ENCODE measurements at places on chromosomes 7 and 10. TPM values are rescaled to one million over a fixed set of nuclear protein-coding genes. Genes with fewer than 3 reads are reported as not detected.

Gene KAZALD1
- total RNA-seq, result 4.0 TPM

- DNase-seq, result no peak
Observed at GRCh38 chr7:71486856-71487628, 355.1 kb downstream of the GALNT17 start.

Gene VPS37D
- 4.2 TPM for total RNA-seq

Gene HECTD2
- total RNA-seq, result 33.4 TPM

Gene SRRM3
- total RNA-seq, result 0.22 TPM

DNA sequence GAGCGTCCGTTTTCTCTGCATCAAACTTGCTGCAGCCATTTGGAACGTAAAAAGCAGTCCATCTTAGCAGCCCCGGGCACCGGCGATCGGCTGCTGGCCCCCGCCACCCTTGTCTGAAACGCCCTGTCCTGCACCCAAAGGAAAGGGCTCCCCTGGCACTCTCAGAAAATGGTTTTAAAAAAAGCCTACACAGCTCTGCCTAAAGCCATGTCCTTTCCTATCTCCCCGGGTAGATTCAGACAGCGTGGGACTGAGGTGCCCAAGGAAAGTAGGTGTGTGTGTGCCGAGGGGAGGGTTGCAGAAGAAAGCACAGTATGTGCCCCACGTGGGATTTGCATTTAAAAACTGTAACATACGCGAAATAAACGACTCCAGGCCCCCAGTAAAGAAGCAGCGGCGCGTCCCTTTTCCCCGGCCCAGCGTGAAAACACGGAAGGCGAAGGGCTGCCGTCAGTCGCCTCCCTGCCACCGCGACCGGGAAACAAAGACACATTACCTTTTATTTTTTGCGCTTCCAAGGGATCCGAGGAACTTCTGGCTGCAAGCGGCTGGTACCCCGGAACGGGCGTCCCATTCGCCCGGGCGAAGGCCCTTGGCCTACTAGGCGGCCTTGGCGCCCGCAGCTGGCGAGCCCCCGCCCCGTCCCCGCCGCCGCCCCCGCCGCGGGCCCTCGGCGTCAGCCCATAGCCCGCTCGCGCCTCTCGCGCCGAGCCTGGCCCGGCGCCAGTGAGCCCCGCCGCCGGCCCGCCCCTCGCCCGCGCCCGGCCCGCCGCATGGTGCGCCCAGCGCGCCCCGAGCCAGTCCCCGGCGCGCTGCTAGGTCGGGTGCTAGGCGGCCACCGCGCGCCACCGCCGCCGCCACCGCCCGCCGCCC lies 304.6 kb downstream of the PRPF18 start:
- DNase-seq, result no peak

Gene ASB10
- total RNA-seq, result not detected

DNA sequence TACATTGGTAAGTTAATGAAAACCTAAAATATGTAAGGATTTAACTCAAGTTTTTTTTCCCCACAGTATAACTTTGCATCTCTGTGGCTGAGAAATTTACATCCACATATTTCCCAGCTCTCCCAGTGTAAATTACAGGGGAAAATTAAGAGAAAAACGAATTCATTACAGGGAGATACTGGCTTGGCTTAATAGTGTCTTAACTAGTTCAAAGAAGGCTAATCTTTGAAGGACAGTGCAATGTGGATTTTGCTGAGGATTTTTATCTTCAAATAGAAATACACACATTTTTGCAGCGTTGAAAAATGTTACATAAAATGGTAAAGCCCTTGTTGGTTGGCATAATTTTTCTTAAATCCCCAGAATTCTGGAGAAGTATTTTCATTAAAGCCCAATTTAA lies 1.5 kb downstream of the CBX3 start:
- no peak for DNase-seq

- DNase-seq, result no peak
Observed at GRCh38 chr10:32376771-32377170, 29.8 kb upstream of the EPC1 start.

Gene VSTM2A
- not detected for total RNA-seq

Gene MYOF
- 56.6 TPM for total RNA-seq

DNA sequence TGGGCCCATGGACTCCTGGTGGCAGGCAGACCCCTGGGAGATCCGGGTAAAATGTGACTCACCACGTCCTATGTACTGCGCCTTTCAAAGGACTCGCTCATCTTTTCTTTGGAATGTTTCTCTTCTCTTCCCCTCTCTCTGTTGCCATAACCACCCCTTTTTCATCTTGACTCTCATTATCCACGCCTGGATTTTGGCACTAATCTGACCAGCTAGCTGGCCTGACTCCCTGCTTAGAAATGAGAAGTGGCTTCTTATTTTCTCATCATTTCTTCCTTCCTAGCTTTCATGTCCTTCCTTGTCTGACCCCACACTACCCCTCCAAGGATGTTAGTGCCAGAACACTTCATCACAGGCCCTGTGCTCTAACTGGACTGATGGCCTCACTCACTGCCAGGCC lies 98.0 kb upstream of the FAM171A1 start:
- no peak for DNase-seq

DNA sequence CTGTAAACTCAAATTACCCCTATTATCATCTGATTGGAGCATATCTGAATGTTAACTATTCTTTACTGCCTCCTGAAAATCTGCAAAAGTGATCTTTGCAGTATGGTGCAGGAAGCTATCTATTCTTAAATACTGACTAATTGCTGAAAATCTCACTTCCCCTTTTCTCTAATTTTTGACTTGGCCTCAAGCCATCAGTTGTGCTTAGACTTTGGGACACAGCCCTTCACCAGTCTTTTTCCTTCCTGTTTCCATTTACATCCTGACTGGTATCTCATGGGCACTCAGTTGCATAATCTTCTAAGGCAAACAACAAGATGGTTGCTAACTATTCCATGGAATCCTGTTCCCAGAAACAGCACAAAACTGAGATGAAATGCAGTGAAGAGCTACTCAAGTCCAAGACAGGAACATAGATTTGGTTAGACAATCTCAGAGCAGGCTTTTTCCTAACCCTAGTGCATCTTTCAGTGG lies 228.5 kb downstream of the SORCS1 start:
- DNase-seq, result peak; percentile 37

Gene NOS3
- total RNA-seq, result 38.1 TPM

Gene DDX21
- total RNA-seq, result 40.8 TPM

Gene FBXL13
- 0.20 TPM for total RNA-seq

- no peak for DNase-seq
Observed at GRCh38 chr7:6262221-6262620, 10.2 kb downstream of the CYTH3 start.

DNA sequence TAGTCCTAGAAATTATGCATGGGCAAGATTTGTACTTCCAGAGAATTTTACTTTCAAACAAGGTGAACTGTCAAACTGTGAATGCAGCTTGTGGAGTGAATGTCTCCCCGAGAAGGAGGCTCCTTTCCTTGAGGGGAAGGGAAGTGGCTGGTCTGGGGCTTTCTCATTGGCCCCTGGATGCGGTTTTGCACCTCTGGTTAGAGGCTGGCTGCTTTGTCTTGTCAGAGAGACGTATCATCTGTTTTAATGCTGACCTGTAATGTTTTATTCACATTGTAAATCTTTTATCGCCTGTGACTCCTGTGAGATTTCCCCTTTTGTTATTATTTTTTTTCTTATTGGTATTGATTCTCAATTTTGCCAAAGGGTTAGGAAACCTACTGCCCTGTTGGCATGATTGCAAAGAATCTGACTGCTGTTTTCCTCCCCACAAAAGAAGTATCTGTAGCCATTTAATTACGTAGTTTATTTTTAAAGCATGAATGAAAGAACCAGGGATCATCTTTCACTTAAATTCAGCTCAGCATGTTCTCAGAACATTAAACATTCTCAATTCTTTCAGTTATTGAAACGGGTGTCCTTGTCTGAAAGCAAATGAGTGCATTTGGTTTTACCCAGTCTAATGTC lies 238.3 kb upstream of the NFE2L3 start:
- DNase-seq, result no peak

DNA sequence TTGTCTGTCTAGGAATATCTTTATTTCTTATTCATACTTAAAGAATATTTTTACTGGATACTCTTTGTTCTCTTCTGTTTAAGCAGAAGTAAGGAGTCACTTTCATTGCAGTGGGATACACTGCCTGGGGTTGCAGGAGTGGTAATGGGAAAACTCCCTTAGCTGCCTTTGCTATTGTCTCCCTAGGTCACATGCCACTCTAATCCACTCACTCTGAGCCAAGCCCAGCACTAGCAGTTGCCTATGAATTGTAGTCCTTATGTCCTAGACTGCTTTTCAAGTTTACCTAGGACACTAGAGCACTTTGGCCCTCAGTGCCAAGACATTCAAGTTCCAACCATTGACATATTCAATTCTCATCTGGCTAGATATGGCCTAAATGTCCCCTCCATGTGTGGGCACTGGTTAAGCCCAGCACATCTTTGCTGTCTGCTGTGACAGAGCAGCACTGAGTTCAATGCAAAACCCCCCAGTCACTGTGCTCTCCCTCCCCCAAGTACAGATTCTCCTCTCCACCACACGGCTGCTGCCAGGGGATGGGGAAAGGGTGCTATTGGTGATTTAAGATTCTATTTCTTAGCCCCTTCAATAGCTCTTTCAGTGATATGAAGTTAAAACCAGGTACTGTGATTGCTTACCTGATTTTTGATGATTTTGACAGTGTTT lies 991.7 kb upstream of the KCND2 start:
- no peak for DNase-seq

Gene VGF
- total RNA-seq, result 1.0 TPM

- DNase-seq, result no peak
Observed at GRCh38 chr7:128770233-128770632, 5.4 kb downstream of the OPN1SW start.

- DNase-seq, result no peak
Observed at GRCh38 chr10:78349165-78349516, 315.5 kb downstream of the RPS24 start.

GRCh38 chr10:29210266-29210868 lies 78.5 kb upstream of the LYZL1 start:
- DNase-seq, result no peak

GRCh38 chr7:77330169-77330882 lies 85.8 kb downstream of the GSAP start:
- no peak for DNase-seq

Measured in tibial nerve (tissue), 4 donors.